ENCODE measurements at places on chromosomes 11 and 22.

GRCh38 chr11:47565340-47566148 lies at the start of gene PTPMT1:
PTPMT1 (plus strand) TSS chr11:47565599; CDS start chr11:47565623, 24 bp downstream.
- peaks cover 13% of the 10 kb centered on the region for H3K36me3 ChIP-seq
- H3K4me3 ChIP-seq, result peak within 1 kb of the TSS; percentile 84
- H3K27me3 ChIP-seq, result no peaks in the 10 kb centered on the region
- H3K27ac ChIP-seq, result peak within 1 kb of the TSS; percentile 75

GRCh38 chr11:130429120-130429681 lies 792 bp upstream of the ADAMTS8 start:
- peak overlapping the region; percentile 65 for H3K4me3 ChIP-seq
- H3K27me3 ChIP-seq, result peaks cover 58% of the 10 kb centered on the region
- H3K27ac ChIP-seq, result no peak overlapping the region
- H3K36me3 ChIP-seq, result no peaks in the 10 kb centered on the region
- DNase-seq, result no peak

GRCh38 chr11:47130543-47130942 lies 46.1 kb downstream of the ARFGAP2 start:
- H3K27me3 ChIP-seq, result no peaks in the 10 kb centered on the region
- no peak for DNase-seq
- H3K4me3 ChIP-seq, result no peak overlapping the region
- H3K27ac ChIP-seq, result no peak overlapping the region
- no peaks in the 10 kb centered on the region for H3K36me3 ChIP-seq

DNA sequence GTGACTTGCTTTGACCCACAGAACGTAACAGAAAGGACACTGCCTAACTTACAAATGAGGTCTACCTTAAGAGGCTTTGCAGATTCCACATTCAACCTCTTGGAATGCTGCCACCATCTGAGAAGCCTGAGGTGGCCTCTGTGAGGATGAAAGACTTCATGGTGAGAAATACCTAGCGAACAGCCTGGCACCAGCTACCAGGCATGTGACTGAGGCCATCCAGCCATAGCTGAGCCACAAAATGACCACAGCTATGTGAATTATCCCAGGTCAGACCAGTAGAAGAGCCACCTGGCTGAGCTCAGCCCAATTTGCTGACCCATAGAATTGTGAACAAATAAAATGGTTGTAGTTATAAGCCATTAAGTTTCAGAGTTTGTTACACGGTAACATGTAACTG lies 37.5 kb downstream of the PPARA start:
- no peak overlapping the region for H3K27ac ChIP-seq
- H3K36me3 ChIP-seq, result peaks cover 7% of the 10 kb centered on the region
- H3K27me3 ChIP-seq, result no peaks in the 10 kb centered on the region
- no peak for DNase-seq

GRCh38 chr11:23151819-23152218 lies 291.5 kb upstream of the CCDC179 start:
- no peak overlapping the region for H3K4me3 ChIP-seq
- H3K4me1 ChIP-seq, result no peaks in the 10 kb centered on the region
- DNase-seq, result no peak

- DNase-seq, result no peak
- H3K4me3 ChIP-seq, result no peak overlapping the region
- peaks cover 45% of the 10 kb centered on the region for H3K4me1 ChIP-seq
- peaks cover 15% of the 10 kb centered on the region for H3K36me3 ChIP-seq
These were observed 84.8 kb downstream of the SLC1A2 start for GRCh38 chr11:35334385-35335090.

- H3K27me3 ChIP-seq, result no peaks in the 10 kb centered on the region
- no peak overlapping the region for H3K27ac ChIP-seq
- no peak overlapping the region for H3K4me3 ChIP-seq
- H3K4me1 ChIP-seq, result no peaks in the 10 kb centered on the region
- DNase-seq, result no peak
These were observed 507.2 kb upstream of the LARGE1 start for GRCh38 chr22:34427436-34427835.

GRCh38 chr11:2422461-2423156 lies 21.7 kb downstream of the TRPM5 start:
- no peaks in the 10 kb centered on the region for H3K27me3 ChIP-seq
- H3K4me1 ChIP-seq, result no peaks in the 10 kb centered on the region
- no peak overlapping the region for H3K27ac ChIP-seq

DNA sequence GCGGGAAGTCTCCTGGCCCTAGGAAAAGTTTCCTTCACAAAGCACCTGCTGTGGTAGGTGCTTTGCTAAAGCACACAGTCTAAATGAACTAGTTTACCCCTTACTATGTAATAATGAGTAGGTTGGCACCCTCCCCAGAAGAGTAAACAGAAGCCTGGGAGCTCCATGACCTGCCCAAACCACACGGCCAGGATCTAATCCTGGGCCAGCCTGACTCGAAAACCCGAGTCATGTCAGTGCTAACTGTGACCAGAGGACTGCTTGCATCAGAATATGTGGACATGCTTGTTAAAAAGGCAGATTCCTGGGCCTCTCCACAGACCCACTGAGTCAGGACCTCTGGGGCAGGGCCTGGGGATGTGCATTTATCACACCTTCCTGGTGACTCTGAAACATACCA lies 67.7 kb downstream of the PANX1 start:
- no peak overlapping the region for H3K4me3 ChIP-seq
- no peak for DNase-seq
- H3K36me3 ChIP-seq, result no peaks in the 10 kb centered on the region
- no peaks in the 10 kb centered on the region for H3K4me1 ChIP-seq
- no peak overlapping the region for H3K27ac ChIP-seq

Data from T-helper 2 cell treated with Interferon-gamma antibody and Interleukin-4, amounts not matched to agents 5 μg/mL and 100 μg/mL, for 36 hours (primary cell).